Left lung (tissue), 14 donors: ENCODE measurements at places on chromosomes 1 and 21. TPM values are rescaled to one million over a fixed set of nuclear protein-coding genes. Genes with fewer than 3 reads are reported as not detected.
A peak's percentile ranks its signal among the peaks of the same experiment; 100 is the strongest.

DNA sequence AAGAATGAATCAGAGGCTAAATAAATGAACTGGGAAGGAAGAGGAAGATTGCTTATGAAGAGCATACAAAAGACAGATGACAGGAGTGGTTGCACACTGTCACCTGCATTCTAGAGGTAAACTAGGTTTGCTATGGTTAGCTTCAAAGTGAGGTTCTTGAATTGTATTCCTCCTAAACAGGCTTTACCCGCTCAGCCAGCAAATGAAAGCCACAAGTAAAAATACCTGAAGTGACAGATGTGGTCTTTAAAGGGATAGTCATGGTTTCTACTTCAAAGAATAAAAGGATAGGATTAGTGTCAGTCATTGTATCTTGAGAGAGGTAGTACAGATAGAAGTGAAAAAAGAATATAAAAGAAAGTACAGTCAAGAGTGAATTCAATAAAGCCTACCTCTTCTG, 32.4 kb upstream of the PRDX6 start:
- no peak overlapping the region for H3K27ac ChIP-seq
- no peaks in the 10 kb centered on the region for H3K4me1 ChIP-seq
- no peaks in the 10 kb centered on the region for H3K36me3 ChIP-seq
- no peak overlapping the region for H3K4me3 ChIP-seq
- DNase-seq = no peak

DNA sequence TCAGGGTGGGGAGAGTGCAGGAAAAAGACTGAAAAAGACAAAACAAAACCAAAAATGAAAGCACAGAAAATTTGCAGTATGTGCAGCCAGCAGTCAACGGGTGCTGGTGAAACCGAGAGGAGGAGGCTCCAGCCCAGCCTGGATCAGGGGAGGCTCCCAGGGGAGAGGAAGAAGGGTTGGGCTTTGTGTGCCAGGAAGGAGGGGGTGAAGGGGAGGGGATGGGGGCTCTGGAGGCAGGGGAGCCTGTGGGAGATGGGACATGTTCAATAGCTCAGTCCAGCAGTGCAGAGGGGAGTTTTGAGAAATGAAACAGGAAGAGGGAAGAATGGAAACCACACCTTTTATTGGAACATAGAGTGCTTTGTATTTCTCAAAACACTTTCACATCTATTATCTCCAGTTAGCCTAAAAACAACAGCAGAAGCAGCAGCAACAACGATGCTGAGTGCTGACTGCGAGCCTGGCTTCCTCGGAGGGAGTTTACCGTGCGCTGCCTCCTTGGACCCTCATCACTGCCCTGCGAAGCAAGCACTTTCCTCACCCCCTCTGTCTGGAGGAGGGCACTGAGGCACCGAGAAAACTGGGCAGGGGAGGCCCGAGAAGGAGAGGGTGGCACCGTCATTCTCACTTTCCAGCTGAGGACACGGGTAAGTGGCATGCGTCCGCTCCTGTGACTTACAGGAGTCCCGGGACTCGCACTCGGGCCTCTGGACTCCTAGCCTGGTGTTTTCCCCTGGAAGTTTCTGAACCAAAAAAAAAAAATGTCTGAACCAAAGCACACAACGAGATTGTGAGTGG, 62.9 kb downstream of the MDM4 start:
- no peaks in the 10 kb centered on the region for H3K27me3 ChIP-seq
- peak overlapping the region; percentile 3 for H3K27ac ChIP-seq
- no peak overlapping the region for H3K4me3 ChIP-seq
- H3K36me3 ChIP-seq = no peaks in the 10 kb centered on the region

- H3K36me3 ChIP-seq = no peaks in the 10 kb centered on the region
- H3K4me3 ChIP-seq = no peak overlapping the region
- DNase-seq = peak; percentile 78
- no peaks in the 10 kb centered on the region for H3K27me3 ChIP-seq
- H3K27ac ChIP-seq = no peak overlapping the region
- no peaks in the 10 kb centered on the region for H3K4me1 ChIP-seq
Observed at GRCh38 chr1:26907071-26907917, 6.5 kb downstream of the NR0B2 start.

DNA sequence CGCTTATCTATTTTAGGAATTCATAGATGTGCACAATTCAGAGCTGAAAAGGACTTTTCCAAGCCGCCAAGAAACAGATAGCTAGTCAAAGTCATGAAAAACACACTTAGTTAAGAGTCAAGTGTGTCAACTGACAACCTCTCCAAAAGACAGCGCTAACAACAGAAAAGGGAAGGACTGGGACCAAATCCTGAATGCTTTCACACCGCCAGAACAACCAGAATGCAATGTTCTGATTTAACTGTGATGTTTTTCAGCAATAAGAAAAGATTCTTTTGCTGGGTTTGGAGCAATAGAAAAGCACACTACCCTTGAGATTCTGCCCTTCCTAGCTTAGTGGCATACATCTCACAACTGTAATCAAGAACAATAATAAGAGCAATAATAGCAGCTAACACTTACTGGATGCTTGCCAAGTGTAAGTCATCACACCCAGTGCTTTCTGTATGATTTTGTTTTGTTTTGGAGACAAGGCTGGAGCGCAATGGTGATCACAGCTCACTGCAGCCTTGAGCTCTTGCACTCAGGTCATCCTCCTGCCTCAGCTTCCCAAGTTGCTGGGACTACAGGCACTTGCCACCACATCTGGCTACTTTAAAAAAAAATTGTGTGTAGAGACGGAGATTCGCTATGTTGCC, 33.9 kb upstream of the SDC3 start:
- no peak overlapping the region for H3K4me3 ChIP-seq
- no peaks in the 10 kb centered on the region for H3K27me3 ChIP-seq
- H3K36me3 ChIP-seq = no peaks in the 10 kb centered on the region
- no peaks in the 10 kb centered on the region for H3K4me1 ChIP-seq
- peak; percentile 2 for DNase-seq

- DNase-seq = no peak
- H3K27me3 ChIP-seq = peaks cover 5% of the 10 kb centered on the region
- H3K4me3 ChIP-seq = no peak overlapping the region
- H3K36me3 ChIP-seq = no peaks in the 10 kb centered on the region
- H3K4me1 ChIP-seq = no peaks in the 10 kb centered on the region
Observed at GRCh38 chr1:22821027-22821426, 110.4 kb downstream of the EPHB2 start.

DNA sequence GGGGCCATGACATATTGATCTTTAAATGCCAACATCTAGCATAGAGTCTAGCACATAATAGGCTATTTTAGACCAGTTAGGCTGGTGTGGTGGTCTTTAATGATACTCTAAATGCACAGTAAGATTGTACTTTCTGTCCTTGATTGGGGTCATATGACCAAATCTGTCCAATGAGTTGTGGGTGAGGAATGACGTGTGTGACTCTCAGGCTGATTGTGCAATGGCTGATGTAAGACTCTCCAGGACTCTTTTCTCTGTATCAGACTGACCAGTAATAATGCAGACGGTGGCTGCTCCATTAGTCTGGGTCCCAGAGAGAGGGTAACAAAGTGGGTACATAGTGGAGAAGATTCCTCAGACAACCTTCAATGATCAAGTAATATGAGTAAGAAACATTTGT, 541.6 kb upstream of the CAMK1G start:
- no peak overlapping the region for H3K27ac ChIP-seq
- H3K27me3 ChIP-seq = no peaks in the 10 kb centered on the region
- DNase-seq = no peak
- H3K4me3 ChIP-seq = no peak overlapping the region
- H3K36me3 ChIP-seq = no peaks in the 10 kb centered on the region

- no peaks in the 10 kb centered on the region for H3K27me3 ChIP-seq
- no peaks in the 10 kb centered on the region for H3K4me1 ChIP-seq
- no peak overlapping the region for H3K4me3 ChIP-seq
- no peak overlapping the region for H3K27ac ChIP-seq
Observed at GRCh38 chr1:236716160-236716559, 29.9 kb downstream of the ACTN2 start.

DNA sequence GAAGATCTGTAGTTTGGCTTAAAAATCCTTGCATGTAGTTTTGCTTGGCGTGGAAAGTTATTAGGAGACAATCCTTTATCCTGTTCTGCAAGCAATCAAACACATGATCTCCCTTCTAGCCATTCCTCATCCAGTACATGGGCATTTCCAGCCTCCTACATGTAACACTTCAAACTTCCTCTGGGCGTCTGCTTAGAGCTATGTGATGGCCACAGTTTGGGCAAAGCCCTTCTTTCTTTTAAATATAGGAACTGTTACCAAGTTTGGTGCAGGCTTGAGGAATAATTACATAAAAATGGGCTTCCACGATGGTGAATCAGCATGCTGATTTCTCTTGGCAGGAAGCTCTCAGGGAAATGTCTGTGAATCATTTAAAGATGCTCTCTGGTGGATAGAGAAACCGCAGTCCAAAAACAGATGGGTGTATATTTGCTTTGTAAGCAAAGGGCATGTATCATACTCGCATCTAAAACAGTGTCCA, 176.9 kb upstream of the FMN2 start:
- H3K36me3 ChIP-seq = no peaks in the 10 kb centered on the region
- H3K27ac ChIP-seq = no peak overlapping the region
- H3K27me3 ChIP-seq = no peaks in the 10 kb centered on the region
- H3K4me1 ChIP-seq = peaks cover 24% of the 10 kb centered on the region
- no peak overlapping the region for H3K4me3 ChIP-seq

DNA sequence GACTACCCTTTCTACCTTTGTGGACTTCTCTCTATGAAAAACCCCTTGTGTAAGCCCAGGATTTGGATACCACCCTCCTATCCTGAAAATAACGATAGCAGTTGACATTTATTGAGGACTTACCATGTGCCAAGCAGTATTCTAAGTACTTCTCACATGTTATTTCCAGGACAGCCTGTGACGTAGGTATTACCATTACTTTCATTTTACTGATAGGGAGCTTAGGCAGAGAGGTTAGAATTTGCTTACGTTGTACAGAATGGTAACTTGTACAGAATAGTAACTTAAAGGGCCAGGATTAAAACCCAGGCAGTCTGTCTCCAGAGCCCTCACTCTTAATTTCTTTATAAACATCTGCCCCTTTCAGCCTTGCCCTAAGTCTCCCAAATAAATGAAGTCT, 138.3 kb downstream of the NTMT2 start:
- H3K4me1 ChIP-seq = no peaks in the 10 kb centered on the region
- H3K27me3 ChIP-seq = no peaks in the 10 kb centered on the region
- no peaks in the 10 kb centered on the region for H3K36me3 ChIP-seq
- no peak for DNase-seq

GRCh38 chr1:191905781-191906180, 252.5 kb upstream of the RGS18 start:
- no peak overlapping the region for H3K4me3 ChIP-seq
- no peaks in the 10 kb centered on the region for H3K27me3 ChIP-seq
- H3K27ac ChIP-seq = no peak overlapping the region
- no peaks in the 10 kb centered on the region for H3K36me3 ChIP-seq

Gene CFAP45
- total RNA-seq = 4.7 TPM

Gene ANGPTL3
- not detected for total RNA-seq

Gene SEMA4A
- 25.4 TPM for total RNA-seq

Gene CFAP74
- 0.23 TPM for total RNA-seq

Gene UQCRHL
- 1.2 TPM for total RNA-seq

Gene NR1I3
- total RNA-seq = not detected

Gene C1orf115
- total RNA-seq = 17.0 TPM

Gene CACNA1E
- 1.2 TPM for total RNA-seq

Gene ZNF593OS
- not detected for total RNA-seq

Gene AMY2B
- 10.1 TPM for total RNA-seq
